CD4-positive, alpha-beta memory T cell (primary cell): ENCODE measurements at places on chromosomes 7 and 10. TPM values are rescaled to one million over a fixed set of nuclear protein-coding genes. Genes with fewer than 3 reads are reported as not detected.

ZNF277 gene
- total RNA-seq = 31.0 TPM

FAM131B gene
- total RNA-seq = 0.61 TPM

ENTPD1 gene
- 1.6 TPM for total RNA-seq

NME8 gene
- total RNA-seq = not detected

ITGA8 gene
- not detected for total RNA-seq

FAM20C gene
- total RNA-seq = 7.8 TPM

- peaks cover 38% of the 10 kb centered on the region for H3K4me1 ChIP-seq
- H3K4me3 ChIP-seq = no peak overlapping the region
- no peaks in the 10 kb centered on the region for H3K27me3 ChIP-seq
- DNase-seq = no peak
- no peaks in the 10 kb centered on the region for H3K36me3 ChIP-seq
Measured at GRCh38 chr7:149286811-149287400, 24.9 kb downstream of the ZNF783 start.

- no peak overlapping the region for H3K27ac ChIP-seq
- no peaks in the 10 kb centered on the region for H3K36me3 ChIP-seq
- H3K27me3 ChIP-seq = no peaks in the 10 kb centered on the region
- no peak overlapping the region for H3K4me3 ChIP-seq
Measured at GRCh38 chr10:78992333-78992732, 76.4 kb upstream of the ZMIZ1 start.

DNA sequence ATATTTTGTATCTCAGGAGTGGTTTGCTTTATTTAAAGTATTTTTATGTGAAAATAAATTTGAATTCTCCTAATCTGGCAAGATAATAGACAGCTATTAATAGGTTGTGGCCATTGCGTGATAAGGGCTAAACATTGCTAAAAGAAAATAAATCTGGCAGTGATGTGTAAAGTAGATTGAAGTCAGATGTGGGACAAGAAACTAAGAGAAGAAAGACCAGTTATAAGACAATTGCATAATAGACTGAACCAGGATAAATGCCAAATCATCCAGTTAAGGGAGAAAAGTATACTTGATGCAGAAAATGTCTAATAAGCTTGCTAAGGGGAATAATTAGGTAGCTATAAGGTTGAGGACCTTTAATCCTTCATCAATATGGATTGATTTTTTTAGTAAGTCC lies 197.5 kb upstream of the CSTF2T start:
- no peaks in the 10 kb centered on the region for H3K27me3 ChIP-seq
- H3K4me1 ChIP-seq = no peaks in the 10 kb centered on the region
- no peak overlapping the region for H3K4me3 ChIP-seq
- no peaks in the 10 kb centered on the region for H3K36me3 ChIP-seq

DNA sequence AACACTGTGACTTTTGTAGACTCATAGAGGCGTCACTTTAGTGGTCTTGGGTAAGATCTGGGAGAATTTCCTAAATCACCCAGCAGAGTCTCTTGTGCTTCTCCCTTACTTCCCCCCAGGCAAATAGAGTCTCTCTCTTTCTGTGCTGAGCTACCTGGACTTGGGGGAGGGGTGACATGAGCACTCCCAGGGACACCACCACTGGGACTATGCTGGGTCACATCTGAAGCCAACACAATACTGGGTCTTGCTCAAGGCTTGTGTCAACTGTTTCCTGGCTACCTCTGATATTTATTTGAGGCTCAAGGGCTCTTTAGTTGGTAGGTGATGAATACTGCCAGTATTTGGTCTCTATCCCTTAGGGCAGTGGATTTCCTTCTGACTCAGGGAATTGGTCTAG lies 214.6 kb upstream of the TPK1 start:
- no peak overlapping the region for H3K4me3 ChIP-seq
- no peaks in the 10 kb centered on the region for H3K36me3 ChIP-seq
- no peaks in the 10 kb centered on the region for H3K27me3 ChIP-seq
- no peak for DNase-seq
- no peaks in the 10 kb centered on the region for H3K4me1 ChIP-seq

DNA sequence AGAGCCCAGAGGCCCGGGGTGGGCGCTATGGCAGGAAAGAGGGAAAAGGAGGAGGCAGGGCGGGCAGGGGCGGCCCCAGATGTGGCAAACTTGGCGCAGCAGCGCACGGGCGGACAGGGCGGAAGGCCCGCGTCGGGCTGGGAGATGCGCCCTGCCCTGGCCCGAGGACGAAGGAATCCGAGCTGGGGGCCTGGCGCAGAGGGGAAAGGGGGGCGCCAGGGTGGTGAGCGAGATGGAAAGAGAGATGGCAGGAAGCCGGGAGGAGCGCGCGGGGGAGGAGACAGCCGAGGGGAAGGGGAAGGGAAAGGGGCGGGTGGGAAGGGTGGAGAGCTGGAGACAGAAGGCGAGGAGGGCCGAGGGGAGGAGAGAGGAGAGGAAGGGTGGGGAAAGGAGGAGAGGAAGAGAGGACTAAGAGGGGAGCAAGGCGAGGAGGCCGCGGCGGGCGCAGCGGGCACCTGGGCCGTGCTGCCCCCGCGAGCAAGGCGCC lies at the start of gene MARVELD1:
MARVELD1 (plus strand) TSS at position 392 of the 487 bp plus-strand sequence. CDS start 147 bp downstream, outside the sequence.
- no peak for DNase-seq
- H3K4me1 ChIP-seq = peaks cover 6% of the 10 kb centered on the region
- H3K27ac ChIP-seq = no peak within 1 kb of the TSS
- peak within 1 kb of the TSS; percentile 30 for H3K4me3 ChIP-seq

DNA sequence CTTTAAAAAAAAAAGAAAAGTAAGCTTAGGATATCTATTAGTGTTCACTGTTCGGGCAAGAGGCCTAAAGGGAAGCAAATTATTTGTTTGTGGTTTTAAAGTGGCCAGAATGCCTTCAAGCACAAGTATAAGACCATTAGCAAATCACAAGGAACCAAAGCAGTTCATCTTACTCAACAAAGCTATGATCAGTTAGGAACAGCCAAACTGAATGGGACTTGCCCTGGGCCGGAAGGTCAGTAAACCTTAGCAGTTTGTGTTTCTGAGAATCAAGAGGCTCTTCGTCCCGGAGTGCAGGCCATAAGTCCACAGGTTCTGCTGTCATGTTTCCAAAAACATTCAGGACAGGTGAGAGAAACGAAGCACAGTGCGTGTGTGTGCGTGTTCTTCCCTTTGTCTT lies 4.5 kb downstream of the FBXW4 start:
- H3K4me3 ChIP-seq = no peak overlapping the region
- no peaks in the 10 kb centered on the region for H3K27me3 ChIP-seq
- H3K36me3 ChIP-seq = no peaks in the 10 kb centered on the region
- H3K4me1 ChIP-seq = peaks cover 53% of the 10 kb centered on the region
- no peak for DNase-seq

GRCh38 chr10:96280859-96281258 lies 9.5 kb upstream of the BLNK start:
- no peak for DNase-seq
- H3K27me3 ChIP-seq = no peaks in the 10 kb centered on the region
- H3K27ac ChIP-seq = no peak overlapping the region
- H3K4me1 ChIP-seq = no peaks in the 10 kb centered on the region
- H3K36me3 ChIP-seq = no peaks in the 10 kb centered on the region
- no peak overlapping the region for H3K4me3 ChIP-seq

GRCh38 chr10:59829024-59829423 lies 75.8 kb upstream of the MRLN start:
- H3K4me1 ChIP-seq = no peaks in the 10 kb centered on the region
- no peak overlapping the region for H3K27ac ChIP-seq
- no peaks in the 10 kb centered on the region for H3K27me3 ChIP-seq
- H3K4me3 ChIP-seq = no peak overlapping the region

- no peaks in the 10 kb centered on the region for H3K27me3 ChIP-seq
- H3K36me3 ChIP-seq = no peaks in the 10 kb centered on the region
- DNase-seq = no peak
Measured at GRCh38 chr10:95499482-95499989, 61.6 kb downstream of the SORBS1 start.

GRCh38 chr10:114195079-114195478 lies 15.9 kb downstream of the TDRD1 start:
- H3K4me3 ChIP-seq = no peak overlapping the region
- H3K4me1 ChIP-seq = peaks cover 8% of the 10 kb centered on the region
- H3K27ac ChIP-seq = no peak overlapping the region
- no peak for DNase-seq

DNA sequence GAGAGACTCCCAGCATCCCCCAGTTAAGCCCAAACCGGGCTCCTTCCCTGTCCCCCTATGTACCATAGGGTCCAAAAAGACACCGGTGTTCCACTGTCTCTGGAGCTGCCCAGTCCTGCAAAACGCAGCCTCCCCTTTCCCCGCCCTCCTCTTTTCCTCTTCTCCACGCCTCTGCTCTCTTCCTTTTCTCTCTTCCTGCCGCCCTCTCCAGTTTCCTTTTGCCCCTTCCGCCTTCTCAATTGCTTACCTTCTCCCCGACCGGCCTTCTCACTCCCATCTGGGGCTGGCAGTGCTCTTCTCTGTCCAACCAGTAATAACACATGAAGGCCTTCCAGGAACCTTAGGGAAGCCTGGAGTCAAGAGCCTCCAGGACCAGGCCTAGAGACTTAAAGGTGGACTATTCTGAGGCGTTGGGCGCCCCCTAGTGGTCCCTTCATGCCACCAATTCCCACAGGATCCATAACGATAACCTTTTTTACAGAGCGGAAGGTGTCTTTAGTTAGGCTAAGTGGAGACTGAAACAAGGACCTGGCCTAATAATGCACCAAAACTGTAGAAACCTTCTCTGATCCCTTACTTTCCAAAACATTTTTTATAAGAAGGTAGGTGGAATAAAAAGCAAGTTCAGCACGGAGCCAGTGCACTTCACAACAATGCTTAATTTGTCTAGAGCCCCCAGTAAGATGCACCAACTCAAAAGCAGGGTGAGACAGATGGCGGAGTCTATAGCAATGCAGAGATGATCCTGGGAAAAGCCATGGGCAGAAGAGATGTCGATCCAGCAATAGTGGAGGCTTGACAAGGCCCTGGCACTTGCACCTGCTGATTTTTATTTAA lies 27.2 kb upstream of the MSRB2 start:
- no peaks in the 10 kb centered on the region for H3K27me3 ChIP-seq
- no peak overlapping the region for H3K27ac ChIP-seq
- H3K36me3 ChIP-seq = no peaks in the 10 kb centered on the region
- H3K4me1 ChIP-seq = no peaks in the 10 kb centered on the region

DNA sequence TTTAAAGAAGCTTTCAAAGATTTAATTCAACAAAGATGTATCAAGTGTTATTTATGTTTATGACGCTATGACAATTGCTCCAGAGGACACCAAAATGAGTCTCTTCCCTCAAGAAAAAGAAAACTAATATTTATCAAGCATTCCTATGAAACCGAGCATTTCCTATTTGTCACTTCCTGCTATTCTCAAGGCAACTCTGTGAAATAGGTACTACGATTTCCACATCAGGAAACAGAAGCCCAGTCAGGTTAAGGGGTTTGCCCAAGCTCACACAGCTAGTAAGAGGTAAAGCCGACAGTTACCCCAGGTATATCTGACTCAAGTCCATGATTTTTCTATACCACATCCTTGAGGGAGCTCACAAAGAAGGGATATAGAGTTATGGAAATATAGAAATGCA lies 85.9 kb downstream of the TRIL start:
- no peaks in the 10 kb centered on the region for H3K4me1 ChIP-seq
- no peak overlapping the region for H3K4me3 ChIP-seq
- no peak overlapping the region for H3K27ac ChIP-seq
- no peaks in the 10 kb centered on the region for H3K27me3 ChIP-seq
- no peaks in the 10 kb centered on the region for H3K36me3 ChIP-seq

DNA sequence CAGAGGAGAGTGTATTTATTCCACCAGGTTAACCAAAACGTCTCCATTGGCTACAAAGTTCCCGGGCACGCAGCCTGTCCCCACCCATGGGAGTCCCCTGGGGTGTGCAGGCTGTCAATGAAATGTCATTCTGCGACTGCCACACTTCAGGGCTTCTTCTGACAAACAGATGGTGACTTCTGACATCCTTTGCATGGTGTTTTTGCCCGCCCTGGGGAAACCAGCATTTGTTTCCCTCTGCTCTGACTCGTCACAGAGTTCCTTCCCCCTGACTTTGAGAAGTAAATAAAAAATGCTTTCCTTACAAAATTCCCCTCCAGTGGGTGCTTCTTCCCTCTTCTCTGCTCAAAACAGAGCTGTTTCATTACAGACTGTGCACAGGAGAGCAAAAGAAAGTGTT lies 38.2 kb downstream of the TNS3 start:
- no peak for DNase-seq
- H3K4me1 ChIP-seq = no peaks in the 10 kb centered on the region
- no peak overlapping the region for H3K27ac ChIP-seq
- H3K27me3 ChIP-seq = no peaks in the 10 kb centered on the region
- H3K4me3 ChIP-seq = no peak overlapping the region

DNA sequence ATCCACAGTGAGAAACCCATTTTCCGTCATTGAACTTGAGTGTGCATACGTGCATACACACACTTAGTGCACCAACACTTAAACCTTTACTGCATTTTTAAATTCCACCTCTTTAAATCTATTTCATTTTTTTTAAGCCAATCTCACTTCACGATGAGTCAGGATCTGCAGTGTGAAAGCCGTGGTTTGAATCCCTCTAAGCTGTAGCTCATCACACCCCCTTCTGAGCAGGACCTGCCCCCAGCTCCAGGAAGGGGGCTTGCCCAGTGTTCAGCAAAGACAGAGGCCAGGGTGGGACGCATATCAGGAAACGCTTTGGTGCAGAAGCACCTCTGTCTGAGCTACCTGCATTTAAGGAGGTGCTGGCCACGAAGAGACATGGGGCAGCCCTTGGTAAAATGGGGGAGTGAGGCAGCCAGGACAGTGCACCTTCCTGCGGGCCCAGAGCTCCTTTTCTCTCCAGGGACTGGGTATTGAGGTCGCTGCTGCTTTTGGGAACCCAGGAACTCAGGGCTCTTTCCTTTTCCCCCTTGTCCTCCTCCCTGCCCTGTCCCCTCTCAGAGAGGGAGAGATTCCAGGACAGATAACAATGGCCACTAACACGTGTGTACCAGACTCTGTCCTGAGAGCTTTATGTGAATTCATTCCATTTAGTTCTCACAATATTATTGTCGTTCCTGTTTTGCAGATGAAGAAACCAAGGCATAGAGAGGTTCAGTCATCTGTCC lies 21.7 kb downstream of the ZNF316 start:
- H3K4me3 ChIP-seq = no peak overlapping the region
- H3K36me3 ChIP-seq = no peaks in the 10 kb centered on the region
- no peak overlapping the region for H3K27ac ChIP-seq
- DNase-seq = no peak
- H3K4me1 ChIP-seq = no peaks in the 10 kb centered on the region

- H3K27ac ChIP-seq = no peak overlapping the region
- no peak overlapping the region for H3K4me3 ChIP-seq
- no peak for DNase-seq
- no peaks in the 10 kb centered on the region for H3K27me3 ChIP-seq
- no peaks in the 10 kb centered on the region for H3K36me3 ChIP-seq
Measured at GRCh38 chr7:47181746-47182361, 400.1 kb downstream of the TNS3 start.

DNA sequence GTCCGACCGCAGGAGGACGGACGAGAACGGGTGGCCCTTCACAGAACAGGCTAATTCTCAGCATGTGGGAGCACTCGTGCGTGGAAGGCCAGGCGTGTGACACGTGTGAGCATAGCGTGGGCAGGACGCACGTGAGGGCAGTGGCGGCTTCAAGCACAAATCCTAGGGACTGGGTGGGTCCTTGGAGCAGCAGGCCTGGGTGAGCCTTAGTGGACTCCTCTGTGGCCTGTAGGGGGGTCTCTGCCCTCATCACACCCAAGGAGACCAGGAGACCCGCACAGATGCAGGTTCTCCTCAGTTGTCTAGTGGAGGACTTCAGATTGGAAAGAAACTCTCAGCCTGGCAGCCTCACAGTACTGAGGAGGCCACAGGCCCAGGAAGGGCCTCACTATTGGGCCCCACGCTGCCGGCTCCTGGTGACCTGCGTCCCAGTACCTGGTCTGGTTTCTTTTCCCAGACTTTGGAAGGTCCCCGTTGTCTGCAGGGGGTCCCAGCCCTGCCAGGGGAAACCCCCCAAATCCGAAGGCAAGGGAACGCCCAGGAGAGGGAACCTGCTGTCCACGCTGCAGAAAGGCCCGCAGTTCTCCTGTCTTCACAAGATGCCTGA lies 49.1 kb upstream of the FAM20C start:
- no peaks in the 10 kb centered on the region for H3K36me3 ChIP-seq
- no peak overlapping the region for H3K27ac ChIP-seq
- DNase-seq = no peak
- H3K27me3 ChIP-seq = no peaks in the 10 kb centered on the region
- H3K4me1 ChIP-seq = no peaks in the 10 kb centered on the region
